Naive B cell (primary cell): ENCODE measurements at places on chromosomes 3 and 15.

- no peak for DNase-seq
These were observed 303.6 kb upstream of the ARPP21 start for GRCh38 chr3:35335703-35336102.

DNA sequence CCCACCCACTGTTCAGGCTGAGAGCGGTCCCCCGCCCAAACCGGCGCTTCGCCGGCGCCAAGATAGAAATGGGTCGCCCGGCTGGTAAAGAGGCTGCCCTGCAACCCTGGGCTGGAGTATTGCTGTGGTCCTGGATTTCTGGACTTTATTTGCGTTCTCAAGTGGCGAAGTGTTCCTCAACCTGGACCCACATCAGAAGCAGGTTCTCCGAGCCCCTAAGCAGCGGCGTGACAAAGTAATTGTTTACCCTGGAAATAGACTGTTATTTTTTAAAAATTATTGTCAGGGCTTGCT lies 481 bp upstream of the DYNC1LI1 start:
- DNase-seq: no peak

DNA sequence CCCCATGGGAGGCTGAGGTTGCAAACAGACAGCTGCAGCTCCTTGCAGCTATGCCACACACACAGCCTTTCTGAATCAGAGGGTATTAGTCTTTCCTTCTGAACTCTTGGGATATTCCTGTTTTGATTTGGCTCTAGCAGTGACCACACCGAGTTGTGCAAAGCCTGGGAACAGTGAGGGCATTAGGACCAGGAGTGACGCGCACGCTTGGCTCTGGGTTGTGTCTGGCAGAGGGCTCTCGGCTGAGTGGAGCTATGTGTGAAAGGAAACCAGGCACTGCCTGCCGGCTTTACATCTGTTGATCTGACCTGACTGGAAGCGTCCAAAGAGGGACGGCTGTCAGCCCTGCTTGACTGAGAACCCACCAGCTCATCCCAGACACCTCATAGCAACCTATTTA lies at the start of gene GALNT15:
Gene GALNT15 (plus strand): TSS at position 292 of the 400 bp plus-strand sequence. CDS start 472 bp downstream, outside the sequence.
- DNase-seq: no peak

DNA sequence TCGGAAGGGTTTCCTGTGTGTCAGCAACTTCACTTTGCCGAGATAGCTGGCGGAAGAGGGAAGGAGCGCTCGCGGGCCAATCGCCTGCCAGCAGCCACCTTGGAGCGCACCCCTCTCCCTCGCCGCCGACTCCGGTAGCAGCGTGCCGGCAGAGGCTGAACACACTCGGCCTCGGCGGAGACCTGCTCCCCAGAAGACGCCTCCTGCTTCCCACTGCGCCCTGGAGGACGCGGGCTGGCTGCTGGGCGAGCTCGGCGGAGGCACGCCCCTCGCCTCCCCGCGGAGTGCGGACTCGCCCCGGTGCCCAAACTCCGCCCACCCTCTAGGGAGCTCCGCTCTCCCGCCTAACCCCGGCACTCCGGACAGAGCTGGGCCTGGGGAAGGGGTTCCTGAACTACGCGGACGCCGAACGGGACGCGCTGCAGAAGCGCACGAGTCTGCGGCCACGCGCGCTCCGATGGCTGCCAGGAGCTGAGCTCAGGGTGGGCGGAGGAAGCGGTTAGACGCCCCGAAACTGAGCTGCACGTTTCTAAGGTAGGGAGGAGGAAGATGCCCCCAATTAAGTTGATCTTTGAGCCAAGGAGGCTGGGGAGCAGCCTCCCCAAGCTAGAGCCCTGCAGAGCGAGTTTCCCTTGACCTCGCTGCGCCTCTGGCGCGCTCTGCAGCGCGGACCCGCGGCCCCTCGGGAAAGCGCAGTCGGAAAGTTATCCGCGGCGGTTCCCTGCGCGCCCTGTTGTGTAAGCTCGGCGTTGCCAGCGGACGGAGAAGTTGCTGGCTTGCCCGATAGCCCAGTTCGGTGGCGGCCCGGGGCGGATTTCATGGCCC lies at the start of gene P2RY1:
Gene P2RY1 (plus strand): TSS at position 356 of the 825 bp plus-strand sequence. CDS start 652 bp downstream, outside the sequence.
- DNase-seq: peak; percentile 26

DNA sequence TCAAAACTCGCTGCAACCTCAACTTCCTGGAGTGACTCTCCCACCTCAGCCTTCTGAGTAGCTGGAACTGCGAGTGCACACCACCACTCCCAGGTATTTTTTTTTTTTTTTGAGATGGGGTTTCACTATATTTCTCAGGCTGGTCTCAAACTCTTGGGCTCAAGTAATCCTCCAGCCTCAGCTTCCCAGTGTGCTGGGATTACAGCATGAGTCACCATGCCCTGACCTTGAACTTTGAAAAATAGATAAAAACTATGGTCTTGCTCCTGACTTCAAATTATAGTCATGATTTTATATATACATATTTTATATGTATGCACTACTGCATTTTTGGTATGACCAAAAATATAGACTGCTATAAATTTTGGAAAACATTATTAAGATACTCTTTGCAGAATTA lies 6.9 kb upstream of the PLSCR5 start:
- DNase-seq: no peak

DNA sequence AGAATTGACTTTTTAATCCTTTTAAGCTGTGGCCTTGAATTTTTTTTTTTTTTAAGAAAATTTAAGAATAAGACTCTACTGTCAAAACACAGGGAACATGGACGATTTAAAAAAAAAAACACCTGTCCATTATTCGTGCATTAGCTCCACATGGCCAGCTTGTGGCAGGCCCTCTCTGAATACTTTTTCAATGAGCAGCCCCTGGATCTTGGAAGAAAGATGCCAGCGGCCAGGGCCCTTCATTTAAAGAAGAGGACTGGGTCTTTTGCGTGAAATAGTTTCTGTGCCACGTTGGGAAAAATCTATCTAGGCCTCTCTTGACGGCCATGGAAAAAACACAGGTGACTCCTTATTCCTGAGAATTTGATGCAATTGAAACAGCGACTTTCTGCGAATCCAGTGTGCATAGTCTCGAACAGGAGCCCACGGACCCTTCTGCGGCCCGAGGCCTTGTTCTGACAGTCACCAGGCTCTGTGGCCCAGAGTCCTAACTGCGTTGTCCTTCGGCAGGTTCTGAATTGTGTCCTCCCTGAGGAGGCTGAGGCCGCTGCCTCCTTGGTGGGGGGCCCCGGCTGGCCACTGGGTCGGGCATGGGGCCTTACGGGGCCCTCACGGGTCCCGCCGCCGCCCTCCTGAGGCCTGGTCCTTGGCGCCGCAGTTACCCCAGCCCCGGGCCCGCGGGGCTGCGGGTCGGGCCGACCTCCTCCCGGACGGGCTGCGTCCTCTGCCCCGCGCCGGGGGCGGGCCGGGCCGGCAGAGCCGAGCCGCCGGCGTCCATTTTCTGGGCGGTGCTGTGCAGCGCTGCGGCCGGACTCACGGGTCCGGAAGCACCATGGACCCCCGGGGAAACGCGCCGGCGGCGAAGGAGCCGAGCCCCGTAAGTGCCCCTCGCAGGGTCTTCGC lies 33.5 kb downstream of the ZBTB38 start:
- peak; percentile 62 for DNase-seq

- DNase-seq: no peak
These were observed 4.3 kb downstream of the RYR3 start for GRCh38 chr15:33315044-33315443.

DNA sequence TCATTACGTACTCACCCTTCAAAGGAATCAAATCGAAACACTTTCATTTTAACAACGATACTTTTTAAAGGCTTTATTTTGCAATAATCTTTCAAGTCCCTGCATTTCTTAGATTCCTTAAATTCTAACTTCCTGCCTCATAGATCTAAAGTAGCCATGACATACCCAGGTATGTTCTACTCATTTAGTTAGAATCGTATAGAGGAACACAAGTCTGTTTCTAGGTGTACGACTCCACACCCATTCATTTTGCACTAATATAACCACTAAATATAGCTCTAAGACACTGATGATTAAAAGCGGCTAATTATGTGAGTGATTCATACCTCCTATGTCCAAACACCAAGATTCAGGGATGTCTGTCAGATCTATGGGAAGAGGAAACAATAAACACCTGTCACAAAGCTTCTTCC lies 1.3 kb downstream of the ATP13A3 start:
- no peak for DNase-seq

DNA sequence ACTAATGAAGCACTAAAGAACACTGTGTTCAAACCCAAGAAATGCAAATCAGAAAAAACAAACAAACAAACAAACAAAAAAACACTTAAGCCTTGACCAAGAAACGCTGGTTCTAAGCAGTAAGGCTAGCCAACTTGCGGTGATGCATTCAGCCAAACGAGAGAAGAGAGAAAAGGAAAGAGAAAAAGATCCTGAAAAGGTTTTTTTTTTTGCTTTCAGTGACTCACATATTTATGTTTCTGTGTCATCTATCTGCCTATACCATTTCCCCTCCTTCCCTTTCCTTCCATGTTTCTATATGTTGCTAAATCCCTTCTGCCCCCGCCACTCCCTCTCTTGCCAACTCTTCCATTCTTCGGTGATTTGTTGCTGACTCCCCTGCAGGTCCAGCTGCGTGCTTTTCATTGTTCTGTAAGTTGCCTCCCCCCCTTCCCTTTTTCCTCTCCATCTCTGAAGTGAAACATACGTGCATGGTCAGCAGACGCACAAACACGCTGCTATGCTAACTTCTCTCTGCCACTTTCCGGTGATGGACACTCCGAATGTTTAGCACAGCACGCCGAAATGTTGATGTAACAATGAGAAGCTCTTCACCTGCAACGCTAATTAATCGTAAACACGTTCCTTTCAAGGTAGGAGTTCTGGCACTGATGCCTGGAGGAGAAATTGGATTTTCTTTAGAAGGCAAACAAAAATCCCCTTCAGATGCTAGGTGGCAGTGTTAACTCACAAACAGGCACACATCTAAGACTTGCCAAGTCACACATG lies 154.4 kb downstream of the TUSC7 start:
- DNase-seq: peak; percentile 18

DNA sequence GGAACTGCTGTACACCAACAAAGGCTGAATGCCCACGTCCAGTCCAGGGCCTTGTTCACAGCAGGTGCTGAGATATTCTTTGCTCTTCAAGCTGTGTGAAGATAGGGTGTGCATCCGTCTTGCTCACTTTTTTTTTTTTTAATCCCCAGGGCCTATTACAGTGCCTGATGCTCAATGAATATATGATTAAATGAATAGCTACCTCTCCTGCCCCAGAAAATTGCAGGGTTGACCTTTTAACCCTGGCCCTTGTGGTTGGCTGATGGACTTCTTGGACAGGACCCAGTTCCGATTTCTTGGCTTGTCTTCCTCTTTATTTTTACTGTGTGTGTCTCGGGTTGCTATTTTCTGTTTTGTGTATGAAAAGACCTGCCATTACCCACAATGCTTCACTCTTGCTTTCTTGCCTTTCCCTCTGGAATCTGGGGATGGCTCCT lies 2.9 kb upstream of the FYTTD1 start:
- no peak for DNase-seq

GRCh38 chr15:83107841-83108181 lies 366 bp downstream of the TM6SF1 start:
- DNase-seq: no peak

GRCh38 chr3:156160647-156161046 lies 40.3 kb downstream of the KCNAB1 start:
- DNase-seq: no peak

- no peak for DNase-seq
These were observed 3.3 kb upstream of the SKIC8 start for GRCh38 chr15:78302579-78303312.

DNA sequence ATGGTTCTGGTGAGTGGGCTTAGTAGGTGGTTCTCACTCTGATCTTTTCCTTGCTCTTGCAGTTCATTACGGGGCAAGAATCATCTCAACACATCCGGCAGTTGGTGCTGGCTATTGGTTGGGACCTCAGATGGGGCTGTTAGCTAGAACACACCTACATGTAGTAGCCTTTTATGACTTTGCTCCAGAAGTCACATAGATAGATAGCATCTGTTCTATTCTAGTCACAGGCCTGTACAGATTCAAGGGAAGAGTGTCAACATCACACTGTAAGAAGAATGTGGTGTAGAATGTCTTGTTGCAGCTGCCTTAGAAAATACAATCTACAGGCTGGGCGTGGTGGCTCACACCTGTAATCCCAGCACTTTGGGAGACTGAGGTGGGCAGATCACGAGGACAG lies 15.1 kb downstream of the RAB5A start:
- no peak for DNase-seq
